ENCODE measurements at places on chromosomes 11 and 22. TPM values are rescaled to one million over a fixed set of nuclear protein-coding genes. Genes with fewer than 3 reads are reported as not detected.

Gene C11orf71
- total RNA-seq = 2.1 TPM

Gene BTG4
- not detected for total RNA-seq

Gene KCNJ1
- total RNA-seq = not detected

Gene B4GALNT4
- 16.5 TPM for total RNA-seq

Gene WBP2NL
- not detected for total RNA-seq

Gene WNT7B
- not detected for total RNA-seq

Gene BLID
- 4.1 TPM for total RNA-seq

Gene F2
- total RNA-seq = not detected

Gene FJX1
- total RNA-seq = 37.0 TPM

Gene ME3
- total RNA-seq = 10.9 TPM

Gene TESMIN
- total RNA-seq = 0.13 TPM

Gene MS4A2
- not detected for total RNA-seq

Gene SF3A1
- 12.9 TPM for total RNA-seq

Gene CHRM1
- total RNA-seq = not detected

Gene RAPSN
- total RNA-seq = 0.13 TPM

Gene VWCE
- 0.76 TPM for total RNA-seq

Gene LRRC74B
- not detected for total RNA-seq

Gene ANKK1
- total RNA-seq = not detected

Gene A4GALT
- 10.9 TPM for total RNA-seq

Gene C22orf31
- not detected for total RNA-seq

Gene MS4A4A
- not detected for total RNA-seq

Gene OR8J1
- not detected for total RNA-seq

Gene KRTAP5-3
- not detected for total RNA-seq

Gene IGF2
- total RNA-seq = not detected

Gene TSGA10IP
- not detected for total RNA-seq

Gene TMEM134
- 13.4 TPM for total RNA-seq

Gene FGF19
- total RNA-seq = not detected

Gene C11orf97
- total RNA-seq = not detected

Gene CNGA4
- total RNA-seq = not detected

Gene PRDM11
- total RNA-seq = 3.7 TPM

Gene PIK3IP1
- 16.1 TPM for total RNA-seq

Gene PIH1D2
- total RNA-seq = 0.86 TPM

Gene SHISAL1
- 1.5 TPM for total RNA-seq

Gene CCDC73
- not detected for total RNA-seq

Gene OR52E5
- not detected for total RNA-seq

Gene TTC28
- 41.9 TPM for total RNA-seq

Gene MALAT1
- total RNA-seq = 2,638 TPM

Measured in GM23248 (cell line).